Sigmoid colon (tissue), 7 donors: ENCODE measurements at places on chromosomes 2 and 18. TPM values are rescaled to one million over a fixed set of nuclear protein-coding genes. Genes with fewer than 3 reads are reported as not detected.

DNA sequence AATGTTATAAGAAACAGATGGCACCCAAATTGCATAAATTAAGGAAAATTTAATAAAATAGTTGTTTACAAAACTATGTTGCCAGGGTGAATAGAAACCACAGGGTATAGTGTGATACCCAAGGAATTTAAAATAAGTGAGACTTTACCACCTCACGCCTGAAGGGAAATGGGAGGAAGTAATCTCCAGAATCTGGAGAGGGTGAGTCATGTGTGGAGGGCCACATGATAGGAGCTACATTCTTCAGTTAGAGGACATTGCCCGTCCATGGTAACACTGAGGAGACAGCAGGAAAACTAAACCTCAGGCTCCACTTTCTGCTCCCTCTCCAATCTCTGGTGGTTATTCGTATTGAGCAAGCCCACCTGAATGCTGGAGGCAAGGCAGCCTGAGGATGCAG lies 97.2 kb upstream of the NXPH2 start:
- no peaks in the 10 kb centered on the region for H3K27me3 ChIP-seq
- H3K4me3 ChIP-seq: no peak overlapping the region
- H3K27ac ChIP-seq: no peak overlapping the region
- no peaks in the 10 kb centered on the region for H3K36me3 ChIP-seq
- H3K4me1 ChIP-seq: no peaks in the 10 kb centered on the region
- no peak for DNase-seq

SNED1 gene
- total RNA-seq: 15.0 TPM

GRCh38 chr2:233966388-233966787 lies 49.2 kb downstream of the TRPM8 start:
- DNase-seq: no peak
- H3K27me3 ChIP-seq: no peaks in the 10 kb centered on the region
- no peaks in the 10 kb centered on the region for H3K4me1 ChIP-seq
- no peak overlapping the region for H3K27ac ChIP-seq
- no peak overlapping the region for H3K4me3 ChIP-seq

GRCh38 chr2:200373231-200373630 lies 66.7 kb downstream of the SPATS2L start:
- no peaks in the 10 kb centered on the region for H3K36me3 ChIP-seq
- no peaks in the 10 kb centered on the region for H3K4me1 ChIP-seq
- no peak overlapping the region for H3K4me3 ChIP-seq
- H3K27ac ChIP-seq: no peak overlapping the region
- no peaks in the 10 kb centered on the region for H3K27me3 ChIP-seq
- no peak for DNase-seq

DNA sequence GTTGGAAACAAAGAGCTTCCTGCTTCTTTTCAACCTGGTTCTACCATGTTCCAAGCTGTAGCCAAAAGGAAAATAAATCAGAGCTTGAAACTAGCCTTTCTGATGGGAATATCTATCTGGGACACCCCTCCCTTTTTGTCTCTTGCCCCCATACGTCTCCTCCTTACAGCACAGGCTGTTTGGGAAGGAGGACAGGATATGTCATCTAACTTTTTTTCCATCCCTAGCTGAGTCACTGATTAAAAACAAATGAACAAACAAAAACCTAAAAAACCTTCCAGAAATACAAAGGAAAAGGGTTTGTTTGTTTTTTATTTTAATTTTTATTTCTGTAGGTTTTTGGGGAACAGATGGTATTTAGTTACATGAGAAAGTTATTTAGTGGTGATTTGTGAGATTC lies 151.6 kb downstream of the FAM210A start:
- no peaks in the 10 kb centered on the region for H3K27me3 ChIP-seq
- H3K4me1 ChIP-seq: no peaks in the 10 kb centered on the region
- no peak overlapping the region for H3K4me3 ChIP-seq
- no peak overlapping the region for H3K27ac ChIP-seq

IRS1 gene
- 29.1 TPM for total RNA-seq

KIAA1328 gene
- 12.5 TPM for total RNA-seq

GRCh38 chr18:911025-911424 lies 6.4 kb downstream of the ADCYAP1 start:
- peaks cover 33% of the 10 kb centered on the region for H3K27me3 ChIP-seq
- H3K4me3 ChIP-seq: no peak overlapping the region
- DNase-seq: no peak
- H3K4me1 ChIP-seq: peaks cover 35% of the 10 kb centered on the region
- H3K27ac ChIP-seq: no peak overlapping the region

HOXD10 gene
- total RNA-seq: 46.0 TPM

- H3K4me1 ChIP-seq: no peaks in the 10 kb centered on the region
- no peaks in the 10 kb centered on the region for H3K36me3 ChIP-seq
- no peak for DNase-seq
- H3K27me3 ChIP-seq: no peaks in the 10 kb centered on the region
- H3K27ac ChIP-seq: no peak overlapping the region
Measured at GRCh38 chr2:187658952-187659525, 104.8 kb upstream of the TFPI start.

GRCh38 chr2:144379851-144380311 lies 140.0 kb downstream of the ZEB2 start:
- no peaks in the 10 kb centered on the region for H3K27me3 ChIP-seq
- no peaks in the 10 kb centered on the region for H3K4me1 ChIP-seq
- H3K36me3 ChIP-seq: no peaks in the 10 kb centered on the region
- H3K4me3 ChIP-seq: no peak overlapping the region

AQP4 gene
- 0.27 TPM for total RNA-seq

DNA sequence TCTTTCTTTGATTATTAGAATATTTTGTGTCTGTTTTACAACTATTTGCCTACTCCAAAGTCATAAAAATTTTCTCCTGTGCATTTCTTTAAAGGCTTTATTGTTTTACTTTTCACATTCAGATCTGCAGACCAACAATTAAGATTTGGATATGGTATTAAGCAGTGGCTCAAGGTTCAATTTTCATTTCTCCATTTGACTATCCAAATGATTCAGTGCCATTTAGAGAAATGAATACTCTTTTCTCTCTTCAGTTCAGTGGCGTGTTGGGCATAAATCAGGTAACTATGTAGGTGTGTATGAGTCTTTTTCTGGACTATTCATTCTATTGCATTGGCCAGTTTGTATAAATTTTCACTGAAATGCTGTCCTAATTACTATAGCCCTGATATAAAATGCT lies 57.3 kb upstream of the IL1R1 start:
- no peaks in the 10 kb centered on the region for H3K27me3 ChIP-seq
- H3K4me3 ChIP-seq: no peak overlapping the region
- no peak for DNase-seq
- H3K36me3 ChIP-seq: no peaks in the 10 kb centered on the region

DNA sequence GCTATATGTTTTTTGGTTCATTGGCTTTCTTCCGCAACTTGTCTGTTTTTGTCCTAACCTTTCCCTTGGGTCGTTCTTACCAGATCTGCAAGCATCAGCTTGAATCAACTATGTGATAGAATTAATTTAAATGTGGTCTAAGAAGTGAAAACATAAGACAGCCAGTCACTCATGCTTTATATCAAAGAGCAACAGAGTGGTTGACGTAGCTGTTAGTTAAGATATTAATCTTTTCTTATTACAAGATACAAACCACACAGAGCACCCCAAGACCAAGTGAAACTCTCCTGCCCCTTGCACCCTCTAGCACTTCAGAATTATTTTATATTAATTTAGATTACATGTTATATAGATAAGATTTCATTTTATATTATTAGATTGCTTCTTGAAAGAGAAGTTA lies 15.2 kb downstream of the IL18RAP start:
- no peak overlapping the region for H3K4me3 ChIP-seq
- H3K27me3 ChIP-seq: no peaks in the 10 kb centered on the region
- H3K36me3 ChIP-seq: no peaks in the 10 kb centered on the region
- no peak for DNase-seq
- no peak overlapping the region for H3K27ac ChIP-seq

GRCh38 chr2:7676714-7677113 lies 759.5 kb downstream of the RNF144A start:
- H3K36me3 ChIP-seq: no peaks in the 10 kb centered on the region
- DNase-seq: no peak
- H3K4me3 ChIP-seq: no peak overlapping the region

CNOT11 gene
- total RNA-seq: 22.1 TPM

TRIM54 gene
- total RNA-seq: not detected

- DNase-seq: no peak
- H3K27me3 ChIP-seq: no peaks in the 10 kb centered on the region
- H3K4me3 ChIP-seq: no peak overlapping the region
- H3K27ac ChIP-seq: no peak overlapping the region
- H3K36me3 ChIP-seq: no peaks in the 10 kb centered on the region
Measured at GRCh38 chr18:777021-777420, 35.0 kb downstream of the YES1 start.

DNA sequence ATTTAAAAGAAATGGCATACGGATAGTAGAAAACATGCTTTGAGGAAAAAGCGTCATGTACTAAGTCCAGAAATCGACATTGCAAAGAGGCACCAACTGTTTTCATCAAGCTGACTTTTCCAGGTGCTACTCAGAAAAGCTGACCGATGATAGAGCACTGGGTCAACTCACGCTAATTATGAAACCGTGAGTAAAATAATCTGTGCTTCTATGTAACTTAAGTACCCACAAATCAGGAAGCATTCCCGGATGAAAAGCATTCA lies 353 bp upstream of the NUP35 start:
- peaks cover 19% of the 10 kb centered on the region for H3K4me1 ChIP-seq
- peak overlapping the region; percentile 74 for H3K4me3 ChIP-seq
- DNase-seq: no peak

- no peak for DNase-seq
- H3K27ac ChIP-seq: no peak overlapping the region
- no peaks in the 10 kb centered on the region for H3K36me3 ChIP-seq
- H3K27me3 ChIP-seq: no peaks in the 10 kb centered on the region
Measured at GRCh38 chr2:12469141-12469561, 247.6 kb upstream of the TRIB2 start.

CRYBA2 gene
- total RNA-seq: not detected

DNA sequence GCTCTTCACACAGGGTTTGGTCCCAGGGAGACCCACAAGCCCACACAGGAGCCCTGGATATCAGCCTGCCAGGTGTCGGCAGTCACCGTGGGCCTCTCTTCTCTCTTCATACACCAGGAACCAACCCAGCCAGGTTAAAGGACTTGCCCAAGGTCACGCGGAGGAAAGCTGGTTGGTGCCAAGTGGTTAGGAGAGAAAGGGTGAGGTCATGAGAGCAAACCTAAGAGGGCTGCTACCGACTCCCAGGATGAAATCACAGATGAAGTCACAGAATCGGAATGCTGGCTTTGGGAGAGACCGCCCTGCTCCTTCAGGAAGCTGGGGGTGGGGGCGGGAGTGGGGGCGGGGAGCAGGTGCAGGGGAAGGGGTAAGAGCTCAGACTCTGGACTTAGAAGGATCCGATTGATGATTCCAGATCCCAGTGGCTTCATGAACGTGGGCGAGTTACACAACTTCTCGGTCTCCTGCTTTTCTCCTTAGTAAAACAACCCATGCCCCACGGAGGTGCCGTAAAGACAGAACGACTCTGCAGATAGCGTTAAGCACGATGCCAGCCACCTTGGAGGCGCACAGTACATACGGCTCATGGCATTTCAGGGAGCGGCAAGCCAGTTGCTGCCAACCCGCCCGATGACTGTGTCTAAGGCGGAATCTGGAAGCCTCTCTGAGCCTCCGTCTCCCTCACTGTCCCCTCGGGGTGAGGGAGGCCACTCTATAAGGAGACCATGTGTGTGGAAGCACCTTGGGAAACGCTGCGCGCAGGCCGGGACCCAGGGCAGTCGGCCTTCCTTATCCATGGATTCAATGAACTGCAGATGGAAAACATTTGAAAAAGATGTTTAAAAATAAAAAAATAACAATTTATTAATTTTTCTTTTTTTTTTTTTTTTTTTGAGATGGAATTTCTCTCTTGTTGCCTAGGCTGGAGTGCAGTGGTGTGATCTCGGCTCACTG lies 23.0 kb upstream of the TAF1B start:
- no peaks in the 10 kb centered on the region for H3K27me3 ChIP-seq
- DNase-seq: no peak
- no peaks in the 10 kb centered on the region for H3K4me1 ChIP-seq
- no peak overlapping the region for H3K27ac ChIP-seq
- H3K36me3 ChIP-seq: no peaks in the 10 kb centered on the region

DNA sequence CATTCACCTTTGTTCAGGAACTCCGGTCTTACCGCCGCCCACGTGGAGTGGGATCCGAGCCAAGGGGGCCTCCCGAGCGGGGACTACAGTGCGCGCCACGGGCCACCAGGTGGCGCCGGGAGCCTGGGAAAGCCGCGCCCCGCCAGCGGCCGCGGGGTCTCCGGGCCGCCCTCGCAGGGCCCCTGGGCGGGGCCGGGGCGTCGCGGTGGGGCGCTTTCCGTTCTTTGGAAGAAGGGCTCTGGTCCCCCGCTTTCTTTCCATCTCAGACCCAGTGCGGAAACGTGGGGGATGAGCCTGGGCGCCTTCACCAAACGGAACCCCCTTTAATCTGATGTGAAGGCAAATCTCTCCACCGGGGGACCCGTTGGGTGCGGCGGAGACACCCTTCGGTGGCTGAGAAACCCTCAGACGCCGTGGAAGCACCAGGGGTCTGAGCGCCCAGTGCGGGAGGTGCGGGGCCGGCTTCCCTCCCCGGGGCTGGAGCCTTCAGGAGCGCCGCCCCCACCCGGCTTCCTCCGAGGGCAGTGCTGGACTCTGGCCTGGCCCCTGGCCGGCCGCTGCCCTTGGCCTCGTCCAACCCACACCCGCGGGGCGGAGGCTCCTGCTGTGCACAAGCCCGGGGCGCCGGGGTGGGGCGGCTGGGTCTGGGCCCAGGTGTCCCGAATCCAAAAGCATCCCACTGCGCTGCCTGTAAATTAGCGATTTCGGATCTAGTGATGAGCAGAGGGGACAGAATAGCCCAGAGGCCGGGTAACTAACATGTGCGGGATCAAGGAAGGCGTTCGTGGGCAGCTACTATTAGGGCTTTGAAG lies 44.6 kb downstream of the GORASP2 start:
- peak; percentile 92 for DNase-seq
- H3K4me3 ChIP-seq: peak overlapping the region; percentile 61
- peaks cover 18% of the 10 kb centered on the region for H3K4me1 ChIP-seq
- H3K27ac ChIP-seq: peak overlapping the region; percentile 89
- H3K36me3 ChIP-seq: no peaks in the 10 kb centered on the region

DNA sequence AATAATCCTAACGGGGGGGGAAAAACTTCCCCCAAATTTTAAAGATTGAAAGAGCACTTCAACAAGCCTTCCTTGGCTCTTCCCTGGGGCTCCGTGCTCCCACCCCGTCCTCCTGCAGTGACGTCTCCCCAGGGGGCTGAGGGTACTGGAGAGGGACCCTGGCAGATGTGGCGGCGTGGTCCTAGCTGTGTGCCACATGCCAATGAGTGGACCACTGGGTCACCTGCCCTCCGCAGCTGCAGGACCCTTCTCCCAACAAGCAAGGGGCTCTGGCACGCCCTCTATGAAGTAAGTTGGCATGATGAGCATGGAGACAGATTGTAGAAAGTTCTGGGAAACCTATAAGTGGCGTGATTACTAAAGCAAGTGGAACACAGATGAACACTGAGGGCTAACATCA lies 46.7 kb downstream of the PXDN start:
- H3K4me3 ChIP-seq: no peak overlapping the region
- H3K27me3 ChIP-seq: no peaks in the 10 kb centered on the region
- no peak overlapping the region for H3K27ac ChIP-seq
- H3K4me1 ChIP-seq: peaks cover 33% of the 10 kb centered on the region
- peaks cover 2% of the 10 kb centered on the region for H3K36me3 ChIP-seq
